ENCODE measurements at places on chromosomes 3 and 15.

DNA sequence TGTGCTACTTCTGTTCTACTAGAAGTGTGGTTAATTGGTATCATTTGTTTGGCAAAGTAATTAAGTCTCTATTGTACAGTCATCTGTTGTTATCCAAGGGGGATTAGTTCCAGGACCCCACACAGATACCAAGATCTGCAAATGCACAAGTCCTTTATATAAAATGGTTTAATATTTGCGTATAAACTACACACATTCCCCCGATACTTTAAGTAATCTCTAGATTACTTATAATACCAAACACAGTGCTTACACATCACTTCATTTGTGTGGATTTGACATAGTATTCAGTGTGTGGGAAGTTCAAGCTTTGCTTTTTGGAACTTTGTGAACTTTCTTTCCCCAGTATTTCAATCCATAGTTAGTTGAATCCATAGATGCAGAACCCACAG, 50.5 kb upstream of the ABI3BP start:
- no peak for DNase-seq

- no peak for DNase-seq
Measured at GRCh38 chr3:38645601-38646000, 3.9 kb downstream of the SCN5A start.

DNA sequence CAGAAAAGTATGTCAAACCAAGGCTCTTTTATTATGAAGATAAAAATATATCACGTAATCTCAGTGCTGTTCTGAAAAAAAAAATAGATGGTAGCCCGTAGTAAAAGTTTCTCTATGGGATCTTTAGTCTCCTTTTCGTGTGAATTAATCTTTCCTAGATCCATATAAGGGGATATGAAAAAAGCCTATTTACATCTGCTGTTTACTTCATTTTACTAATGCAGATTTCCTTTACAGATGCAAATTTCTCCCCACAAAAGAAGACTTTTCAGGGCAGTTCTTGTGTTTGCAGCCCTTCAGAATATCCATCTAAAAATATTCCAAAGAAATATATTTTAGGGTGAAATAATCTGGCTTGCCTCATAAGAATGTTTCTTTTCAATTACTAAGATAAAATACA, 1291.7 kb downstream of the ROBO1 start:
- no peak for DNase-seq

GRCh38 chr3:149448331-149448831, 26.1 kb upstream of the TM4SF4 start:
- DNase-seq, result peak; percentile 90

GRCh38 chr3:81658322-81658997, 103.0 kb downstream of the GBE1 start:
- no peak for DNase-seq

GRCh38 chr15:42233107-42233506, 25.0 kb upstream of the VPS39 start:
- DNase-seq, result no peak

DNA sequence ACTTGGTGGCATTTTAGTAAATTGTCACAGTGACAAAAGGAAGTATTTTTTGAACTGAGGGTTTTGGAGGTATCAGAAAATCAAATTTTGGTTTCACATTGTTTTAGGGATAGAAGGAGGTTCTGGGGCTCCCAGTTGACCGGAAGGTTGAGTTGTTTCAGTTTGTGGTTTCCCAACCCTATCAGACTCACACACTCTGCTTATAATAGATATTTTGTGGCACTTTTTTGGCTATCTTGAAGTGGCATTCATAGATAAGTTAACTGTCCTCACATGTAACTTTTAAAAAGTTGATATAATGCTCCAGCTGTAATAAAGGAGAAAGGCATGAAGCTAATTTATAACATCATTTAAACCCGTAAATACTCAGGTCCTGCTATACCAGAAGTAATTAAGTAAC, 12.8 kb downstream of the ARMC8 start:
- no peak for DNase-seq

DNA sequence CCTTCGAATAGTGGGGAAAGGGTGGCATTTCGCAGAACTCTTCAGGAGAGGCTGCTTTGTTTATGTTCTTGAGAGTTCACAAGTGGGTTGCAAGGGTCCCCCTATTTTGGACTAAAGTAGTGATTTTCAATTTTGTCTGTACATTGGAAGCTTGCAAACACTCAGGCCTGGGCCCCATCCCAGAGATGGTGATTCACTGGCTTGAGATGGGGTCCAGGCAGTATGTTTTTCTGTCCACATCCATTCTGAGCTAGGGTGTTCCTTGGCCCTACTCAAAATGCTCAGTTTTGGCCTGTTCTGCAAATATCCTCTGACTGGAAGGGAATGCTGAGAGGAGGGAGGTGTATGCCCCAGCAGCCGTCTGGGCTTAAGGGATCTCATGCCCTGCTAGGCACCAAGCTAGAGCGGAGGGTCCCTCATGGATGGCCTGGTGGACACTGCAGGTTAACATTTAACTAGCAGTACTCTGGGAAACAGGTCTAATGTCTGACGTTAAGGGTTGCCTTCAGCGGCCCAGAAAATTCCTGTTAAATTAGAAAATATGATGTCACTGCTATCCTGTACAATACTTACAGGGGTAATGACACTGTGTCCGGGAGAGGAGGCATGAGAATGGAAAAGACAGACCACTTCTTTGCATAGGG, 181.4 kb downstream of the OPA1 start:
- DNase-seq, result no peak

GRCh38 chr3:37853691-37854413, 7.8 kb upstream of the CTDSPL start:
- DNase-seq, result no peak

DNA sequence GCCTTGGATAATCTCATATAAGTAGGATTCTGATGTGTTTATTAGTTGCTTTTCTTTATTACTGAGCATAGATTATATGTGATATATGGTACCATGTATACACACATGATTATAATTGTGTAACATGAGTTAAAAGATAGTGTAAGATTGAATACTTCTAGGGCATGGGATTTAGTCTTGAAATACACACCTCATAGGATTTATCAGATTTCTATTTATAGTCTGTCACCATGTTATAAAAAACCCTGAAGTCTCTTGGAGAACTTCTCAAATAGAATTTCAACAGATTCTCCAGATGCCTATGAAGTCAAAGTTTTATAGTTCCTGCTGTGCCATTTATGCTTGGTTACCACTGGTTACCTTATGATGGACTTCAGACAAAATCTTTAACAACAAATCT, 11.2 kb upstream of the KPNA4 start:
- no peak for DNase-seq

- DNase-seq, result no peak
Measured at GRCh38 chr3:60636846-60637245, 614.4 kb downstream of the FHIT start.

GRCh38 chr3:130671545-130672312, 74.9 kb downstream of the PIK3R4 start:
- DNase-seq, result no peak

- DNase-seq, result no peak
Measured at GRCh38 chr15:58864602-58865424, 68.7 kb downstream of the SLTM start.

GRCh38 chr15:63450884-63451225, 53.5 kb upstream of the USP3 start:
- DNase-seq, result no peak

DNA sequence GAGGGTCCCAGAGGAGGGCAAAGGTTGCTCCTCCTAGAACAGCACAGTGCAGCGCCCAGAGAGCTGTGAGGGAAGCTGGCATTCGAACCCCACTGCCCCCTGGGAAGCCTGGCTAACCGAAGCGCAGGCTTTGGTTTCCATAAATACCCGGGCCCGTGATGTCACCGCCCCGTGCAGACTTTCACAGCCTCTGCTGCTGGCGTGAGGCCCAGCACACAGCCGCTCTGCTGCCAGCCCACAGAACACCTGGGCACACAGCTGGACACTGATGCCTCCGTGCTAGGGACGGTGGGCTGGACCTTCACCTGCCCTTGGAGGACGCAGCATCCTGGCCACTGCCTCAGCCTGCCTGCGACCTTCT, 1.0 kb downstream of the IQSEC1 start:
- DNase-seq, result no peak

- no peak for DNase-seq
Measured at GRCh38 chr3:62378311-62378789, 5.0 kb upstream of the FEZF2 start.

DNA sequence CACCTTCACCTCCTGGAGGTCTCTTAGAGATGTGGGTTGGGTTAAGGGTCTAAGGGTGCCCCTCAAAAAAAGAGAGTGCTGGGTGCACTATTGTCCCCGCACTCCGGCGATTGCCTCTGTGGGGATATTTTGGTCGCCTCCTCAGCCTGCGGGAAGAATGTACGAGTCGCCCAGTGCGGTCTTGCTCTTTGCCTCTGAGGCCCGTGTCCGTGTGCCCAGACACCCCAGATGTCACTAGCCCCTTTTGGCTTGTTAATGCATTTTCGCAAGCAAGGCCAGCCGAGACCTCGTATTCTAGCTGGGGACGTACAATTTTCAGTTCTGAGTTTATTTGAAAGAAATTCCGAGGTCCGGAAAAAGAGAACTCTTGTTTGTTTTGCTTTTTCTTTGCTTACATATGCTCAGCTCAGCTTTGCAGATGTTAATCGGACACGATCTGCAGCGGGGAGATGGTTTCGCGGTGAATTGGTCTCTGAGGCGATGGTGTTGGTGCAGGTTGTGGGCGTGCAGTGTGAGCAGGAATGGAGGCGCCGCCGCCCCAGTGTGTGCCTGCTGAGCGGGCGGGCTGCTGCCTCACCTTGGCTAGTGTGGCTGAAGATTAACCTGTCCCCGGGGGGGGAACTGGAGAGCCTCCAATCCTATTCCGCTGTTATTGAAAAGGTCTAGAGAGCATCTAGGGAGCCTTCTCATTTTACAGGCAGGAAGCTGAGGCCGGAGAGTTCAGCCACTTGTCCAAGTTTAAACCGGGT, 1.4 kb downstream of the ST6GAL1 start:
- DNase-seq, result peak; percentile 65

DNA sequence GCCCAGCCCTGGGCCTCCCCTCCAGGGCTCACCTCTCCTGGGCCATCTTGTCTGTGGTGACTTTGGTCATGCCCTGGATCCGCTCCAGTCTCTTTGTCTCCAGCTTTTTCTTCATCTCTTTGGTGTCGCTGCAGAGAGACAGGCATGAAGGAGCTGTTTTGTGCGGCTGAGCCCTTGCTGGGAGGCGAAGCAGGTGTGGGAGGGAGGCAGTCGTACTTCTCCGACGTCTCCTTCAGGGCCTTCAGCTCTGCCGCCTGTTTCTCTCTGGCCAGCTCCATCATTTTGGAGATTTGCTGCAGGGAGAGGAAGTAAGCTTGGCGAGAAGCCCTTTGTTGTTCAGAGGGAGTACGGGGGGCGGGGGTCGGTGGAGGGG, 7.7 kb upstream of the ANKRD63 start:
- no peak for DNase-seq

DNA sequence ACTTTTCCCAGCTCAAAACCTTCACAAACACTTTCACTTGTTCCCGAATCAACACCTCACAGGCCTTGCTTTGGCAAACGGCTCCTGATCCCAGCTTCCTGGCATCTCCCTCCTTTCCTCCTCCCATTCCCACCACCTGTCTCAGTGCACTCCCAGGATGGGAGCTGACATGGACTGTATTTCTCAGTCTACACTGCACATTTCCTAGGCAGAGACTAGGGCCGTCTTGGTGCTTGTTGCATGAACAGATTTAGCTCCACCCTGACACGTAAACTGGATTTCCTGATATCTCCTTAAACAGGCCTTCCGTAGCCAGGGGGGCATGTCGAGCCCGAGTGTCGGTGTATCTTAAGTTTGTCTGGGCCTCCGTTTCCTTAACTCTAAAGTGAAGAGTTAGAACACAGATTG, 790 bp upstream of the WHAMM start:
- no peak for DNase-seq

GRCh38 chr3:49714728-49715550, 4.5 kb downstream of the AMIGO3 start:
- no peak for DNase-seq

DNA sequence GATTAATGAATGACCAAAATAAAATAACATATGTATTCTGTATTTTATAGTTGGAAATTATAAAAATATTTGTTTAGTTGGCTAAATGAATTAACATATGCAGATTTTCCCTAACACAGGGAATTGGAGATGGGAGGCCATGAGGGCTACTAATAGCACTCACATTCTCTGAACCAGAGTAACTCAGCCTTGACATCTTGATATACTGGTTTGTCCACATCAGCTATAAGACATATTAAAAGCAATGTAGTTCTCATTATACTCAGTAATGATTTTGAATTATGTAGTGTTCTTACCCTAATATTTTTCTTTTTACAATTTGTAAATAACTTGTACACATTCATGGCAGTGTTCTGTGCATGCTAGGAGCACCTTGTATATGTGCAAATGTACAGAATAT, 255.9 kb downstream of the EPHA6 start:
- DNase-seq, result no peak

DNA sequence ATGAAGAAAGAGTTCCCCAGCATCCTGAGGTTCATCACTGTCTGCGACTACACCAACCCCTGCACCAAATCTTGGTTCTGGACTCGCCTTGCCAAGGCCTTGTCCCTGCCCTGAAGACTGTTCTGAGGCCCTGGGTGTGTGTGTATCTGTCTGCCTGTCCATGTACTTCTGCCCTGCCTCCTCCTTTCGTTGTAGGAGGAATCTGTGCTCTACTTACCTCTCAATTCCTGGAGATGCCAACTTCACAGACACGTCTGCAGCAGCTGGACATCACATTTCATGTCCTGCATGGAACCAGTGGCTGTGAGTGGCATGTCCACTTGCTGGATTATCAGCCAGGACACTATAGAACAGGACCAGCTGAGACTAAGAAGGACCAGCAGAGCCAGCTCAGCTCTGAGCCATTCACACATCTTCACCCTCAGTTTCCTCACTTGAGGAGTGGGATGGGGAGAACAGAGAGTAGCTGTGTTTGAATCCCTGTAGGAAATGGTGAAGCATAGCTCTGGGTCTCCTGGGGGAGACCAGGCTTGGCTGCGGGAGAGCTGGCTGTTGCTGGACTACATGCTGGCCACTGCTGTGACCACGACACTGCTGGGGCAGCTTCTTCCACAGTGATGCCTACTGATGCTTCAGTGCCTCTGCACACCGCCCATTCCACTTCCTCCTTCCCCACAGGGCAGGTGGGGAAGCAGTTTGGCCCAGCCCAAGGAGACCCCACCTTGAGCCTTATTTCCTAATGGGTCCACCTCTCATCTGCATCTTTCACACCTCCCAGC, 2.9 kb downstream of the MYD88 start:
- no peak for DNase-seq

DNA sequence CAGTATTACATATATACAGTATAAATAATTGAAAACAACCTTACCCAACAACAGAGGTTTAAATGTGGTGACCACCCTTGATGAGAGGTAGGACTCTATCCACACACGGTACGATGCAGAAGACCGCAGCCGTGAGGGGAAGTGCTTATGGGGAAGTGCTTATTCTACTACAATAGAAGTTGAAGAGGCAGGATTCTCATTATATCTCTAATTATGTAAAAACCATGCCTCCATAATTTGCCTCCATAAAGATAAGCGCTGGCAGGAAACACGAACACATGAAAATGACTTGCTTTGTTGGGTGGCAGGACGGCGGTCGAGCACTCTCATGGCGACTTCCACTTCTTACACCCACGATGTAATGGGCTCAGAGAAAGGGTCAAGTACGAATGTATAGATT, 7.2 kb upstream of the MUC13 start:
- DNase-seq, result no peak

GRCh38 chr3:36774052-36774451, 9.7 kb upstream of the DCLK3 start:
- no peak for DNase-seq
